ENCODE measurements at places on chromosomes 2 and 18. TPM values are rescaled to one million over a fixed set of nuclear protein-coding genes. Genes with fewer than 3 reads are reported as not detected.

DNA sequence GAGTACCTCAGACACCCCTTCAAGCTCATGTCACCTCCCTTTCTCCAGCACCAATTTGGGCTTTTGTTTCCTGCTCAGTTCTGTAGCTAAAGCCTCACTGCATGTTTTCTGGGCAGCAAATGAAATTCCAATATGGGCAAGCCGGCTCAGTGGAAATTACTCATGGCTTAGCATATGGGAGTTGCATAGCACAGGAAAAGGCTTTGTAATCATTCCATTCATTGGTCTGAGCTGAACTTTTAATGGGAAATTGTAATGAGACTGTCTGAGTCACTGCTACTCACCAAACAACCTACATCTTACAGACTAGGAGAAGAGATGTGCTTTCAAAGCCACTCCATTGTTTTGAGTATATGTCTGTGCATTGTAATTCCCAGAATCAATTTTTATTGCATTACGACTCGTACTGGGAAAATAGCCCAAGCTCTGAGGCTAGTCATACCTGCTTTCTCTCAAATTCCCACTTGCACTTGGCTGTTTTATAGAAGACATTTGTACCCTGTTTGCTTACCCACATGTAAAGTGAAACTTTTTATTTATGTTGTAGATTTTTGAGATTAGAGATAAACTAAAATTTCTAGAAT is 139.5 kb upstream of the LRATD1 start:
- peak overlapping the region; percentile 37 for H3K4me3 ChIP-seq
- no peaks in the 10 kb centered on the region for H3K27me3 ChIP-seq
- H3K27ac ChIP-seq: peak overlapping the region; percentile 37
- DNase-seq: peak; percentile 93

DNA sequence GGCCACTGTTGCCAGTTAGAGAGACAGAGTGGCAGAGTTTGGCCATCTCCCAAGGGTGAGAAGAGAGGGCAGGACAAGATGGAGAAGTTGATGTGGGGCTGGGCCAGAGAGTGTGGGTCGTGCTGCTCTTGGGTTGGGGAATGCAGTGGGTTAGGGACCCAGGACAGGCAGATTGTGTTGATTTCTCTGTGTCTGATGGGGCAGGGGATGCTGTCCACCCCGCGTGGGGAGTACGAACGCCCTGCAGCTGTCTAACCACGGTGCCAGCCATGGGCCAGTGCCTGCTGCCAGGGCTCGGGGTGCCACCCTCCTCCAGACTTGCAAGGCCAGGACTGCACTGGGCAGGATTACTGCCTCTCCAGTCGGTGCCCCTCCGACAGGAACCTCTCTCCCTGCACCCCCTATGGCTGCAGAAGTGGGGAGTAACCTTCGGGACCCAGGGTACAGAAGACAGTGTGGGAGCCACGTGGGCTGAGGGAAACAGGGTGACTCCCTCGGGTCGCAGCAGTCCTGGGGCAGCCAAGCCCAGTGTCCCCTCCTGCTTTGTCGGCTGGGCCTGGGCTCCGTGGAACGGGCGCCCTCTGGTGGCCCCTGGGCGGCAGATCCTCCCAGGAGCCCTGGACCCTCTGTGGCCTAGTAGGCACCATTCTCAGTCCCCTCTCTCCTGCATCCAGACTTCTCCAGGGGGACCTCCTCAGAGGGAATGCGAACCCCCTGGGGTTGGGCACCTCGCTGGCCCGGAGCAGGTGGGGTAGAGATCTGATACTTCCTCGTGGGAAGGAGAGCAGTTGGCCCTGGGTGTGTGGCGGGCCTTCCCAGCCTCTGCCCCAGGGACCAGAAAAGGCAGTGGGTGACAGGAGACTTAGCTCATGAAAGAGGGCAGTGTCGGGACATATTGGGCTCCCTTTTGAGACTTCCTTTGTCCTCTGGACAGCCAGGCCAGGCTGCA is 2.7 kb downstream of the GPC1 start:
- no peaks in the 10 kb centered on the region for H3K36me3 ChIP-seq
- no peak overlapping the region for H3K27ac ChIP-seq
- peak; percentile 78 for DNase-seq
- H3K4me3 ChIP-seq: no peak overlapping the region
- peaks cover 10% of the 10 kb centered on the region for H3K4me1 ChIP-seq

GRCh38 chr2:7795778-7796563 is 878.8 kb downstream of the RNF144A start:
- H3K27me3 ChIP-seq: no peaks in the 10 kb centered on the region
- peaks cover 8% of the 10 kb centered on the region for H3K4me1 ChIP-seq
- peak; percentile 45 for DNase-seq
- H3K4me3 ChIP-seq: no peak overlapping the region
- no peak overlapping the region for H3K27ac ChIP-seq
- no peaks in the 10 kb centered on the region for H3K36me3 ChIP-seq

GRCh38 chr2:236738030-236738429 is 168.4 kb downstream of the ACKR3 start:
- no peak for DNase-seq
- no peaks in the 10 kb centered on the region for H3K36me3 ChIP-seq
- H3K27ac ChIP-seq: no peak overlapping the region

GRCh38 chr2:143720095-143720664 is 591.0 kb downstream of the ARHGAP15 start:
- H3K4me3 ChIP-seq: no peak overlapping the region
- DNase-seq: no peak
- H3K27me3 ChIP-seq: no peaks in the 10 kb centered on the region
- H3K27ac ChIP-seq: no peak overlapping the region

GRCh38 chr2:10721396-10722251 is at the start of gene ATP6V1C2:
Gene ATP6V1C2, plus strand, starts transcription at chr2:10721630. Its CDS starts 1,220 bp downstream, at chr2:10722850.
- peaks cover 56% of the 10 kb centered on the region for H3K27me3 ChIP-seq
- H3K4me1 ChIP-seq: peaks cover 23% of the 10 kb centered on the region
- H3K27ac ChIP-seq: no peak within 1 kb of the TSS
- DNase-seq: peak; percentile 26

- no peak for DNase-seq
- no peaks in the 10 kb centered on the region for H3K27me3 ChIP-seq
- no peaks in the 10 kb centered on the region for H3K4me1 ChIP-seq
- no peak overlapping the region for H3K27ac ChIP-seq
- no peak overlapping the region for H3K4me3 ChIP-seq
Measured at GRCh38 chr2:28348921-28349320, 43.7 kb upstream of the FOSL2 start.

- H3K27ac ChIP-seq: no peak overlapping the region
- no peak overlapping the region for H3K4me3 ChIP-seq
- H3K4me1 ChIP-seq: peaks cover 18% of the 10 kb centered on the region
- no peaks in the 10 kb centered on the region for H3K27me3 ChIP-seq
Measured at GRCh38 chr18:36349552-36349951, 52.0 kb downstream of the FHOD3 start.

The DSG4 gene
- polyA plus RNA-seq: not detected

The TBR1 gene
- not detected for polyA plus RNA-seq

The KLHL14 gene
- polyA plus RNA-seq: not detected

Data from GM23248 (cell line).